Renal cortical epithelial cell (primary cell): ENCODE measurements at places on chromosomes 1 and 21.

GRCh38 chr1:163866564-163866963 lies 544.8 kb downstream of the NUF2 start:
- no peak for DNase-seq

- no peak for DNase-seq
These were observed 86.7 kb downstream of the S1PR1 start for GRCh38 chr1:101323535-101323934.

GRCh38 chr1:94081566-94082344 lies 39.2 kb downstream of the ABCA4 start:
- peak; percentile 91 for DNase-seq

- DNase-seq = no peak
These were observed 38.7 kb upstream of the NEK7 start for GRCh38 chr1:198118134-198118533.

GRCh38 chr21:23475281-23476219 lies 2131.7 kb downstream of the MRPL39 start:
- no peak for DNase-seq
